Trophoblast cell (in vitro differentiated cells and primary cell): ENCODE measurements at places on chromosomes 2 and 18.
A peak's percentile ranks its signal among the peaks of the same experiment; 100 is the strongest.

- no peaks in the 10 kb centered on the region for H3K36me3 ChIP-seq
- H3K4me3 ChIP-seq: no peak overlapping the region
- H3K4me1 ChIP-seq: no peaks in the 10 kb centered on the region
- H3K27ac ChIP-seq: no peak overlapping the region
Observed at GRCh38 chr2:166451468-166451867, 42.6 kb downstream of the SCN7A start.

DNA sequence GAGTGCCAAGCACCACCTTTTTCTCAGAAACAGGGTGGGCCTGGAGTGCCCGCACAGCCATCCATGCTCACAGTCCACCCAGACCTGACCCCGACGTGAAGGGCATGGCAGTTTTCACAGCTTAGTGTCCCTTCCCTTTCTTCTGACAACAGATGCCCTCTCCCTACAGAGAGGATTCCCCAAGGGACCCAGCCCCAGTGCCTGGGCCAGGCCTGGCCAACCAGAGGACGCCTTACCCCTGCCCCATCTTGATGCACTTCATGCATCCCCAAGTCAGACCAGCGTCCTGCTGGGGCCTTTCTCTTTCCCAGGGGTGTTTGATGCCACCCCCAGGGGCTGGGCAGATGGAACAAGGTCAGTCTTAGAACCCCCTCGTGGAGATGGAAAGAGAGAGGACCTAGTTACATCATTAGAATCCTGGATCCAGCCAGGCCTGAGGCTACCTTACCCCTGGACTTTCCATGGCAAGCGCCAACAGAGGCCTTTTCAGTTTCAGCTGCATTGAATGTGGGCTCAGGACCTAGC, 3.8 kb downstream of the ANKMY1 start:
- H3K36me3 ChIP-seq: peaks cover 11% of the 10 kb centered on the region
- no peak for DNase-seq
- no peaks in the 10 kb centered on the region for H3K4me1 ChIP-seq
- H3K27me3 ChIP-seq: no peaks in the 10 kb centered on the region
- H3K27ac ChIP-seq: no peak overlapping the region
- no peak overlapping the region for H3K4me3 ChIP-seq

DNA sequence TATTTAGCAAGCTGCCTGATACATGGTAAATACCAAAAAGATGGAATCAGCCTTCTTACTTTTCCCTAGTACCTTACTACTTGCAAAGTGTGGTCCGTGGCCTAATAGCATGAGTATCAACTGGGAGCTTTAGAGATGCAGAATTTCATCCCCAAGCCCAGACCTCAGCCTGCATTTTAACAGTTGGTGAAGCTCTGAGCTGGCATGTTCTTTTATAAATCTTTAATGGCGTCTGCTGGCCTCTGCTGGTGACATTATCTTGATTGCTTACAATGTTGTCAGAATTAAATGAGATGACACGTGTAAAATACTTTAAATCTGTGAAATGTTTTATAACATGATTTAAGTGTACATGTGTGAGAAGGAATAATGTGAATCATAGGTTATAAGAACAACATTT, 115.1 kb upstream of the NOSTRIN start:
- DNase-seq: no peak
- no peak overlapping the region for H3K27ac ChIP-seq
- H3K36me3 ChIP-seq: no peaks in the 10 kb centered on the region

GRCh38 chr2:179341152-179341866, 76.7 kb upstream of the SESTD1 start:
- no peaks in the 10 kb centered on the region for H3K27me3 ChIP-seq
- H3K36me3 ChIP-seq: no peaks in the 10 kb centered on the region
- H3K4me3 ChIP-seq: no peak overlapping the region

GRCh38 chr2:200968735-200969134, 5.3 kb upstream of the ORC2 start:
- DNase-seq: no peak
- H3K4me1 ChIP-seq: peaks cover 3% of the 10 kb centered on the region
- H3K27me3 ChIP-seq: no peaks in the 10 kb centered on the region

GRCh38 chr2:82314836-82315472, 2010.4 kb upstream of the LRRTM1 start:
- H3K4me1 ChIP-seq: no peaks in the 10 kb centered on the region
- no peak overlapping the region for H3K27ac ChIP-seq
- H3K36me3 ChIP-seq: no peaks in the 10 kb centered on the region

- no peaks in the 10 kb centered on the region for H3K36me3 ChIP-seq
- peaks cover 28% of the 10 kb centered on the region for H3K4me1 ChIP-seq
- H3K4me3 ChIP-seq: no peak overlapping the region
- H3K27me3 ChIP-seq: no peaks in the 10 kb centered on the region
Observed at GRCh38 chr2:236608188-236608525, 38.5 kb downstream of the ACKR3 start.

GRCh38 chr18:33201509-33201926, 239.0 kb downstream of the CCDC178 start:
- no peak overlapping the region for H3K4me3 ChIP-seq
- no peaks in the 10 kb centered on the region for H3K4me1 ChIP-seq
- no peaks in the 10 kb centered on the region for H3K36me3 ChIP-seq
- no peak for DNase-seq

DNA sequence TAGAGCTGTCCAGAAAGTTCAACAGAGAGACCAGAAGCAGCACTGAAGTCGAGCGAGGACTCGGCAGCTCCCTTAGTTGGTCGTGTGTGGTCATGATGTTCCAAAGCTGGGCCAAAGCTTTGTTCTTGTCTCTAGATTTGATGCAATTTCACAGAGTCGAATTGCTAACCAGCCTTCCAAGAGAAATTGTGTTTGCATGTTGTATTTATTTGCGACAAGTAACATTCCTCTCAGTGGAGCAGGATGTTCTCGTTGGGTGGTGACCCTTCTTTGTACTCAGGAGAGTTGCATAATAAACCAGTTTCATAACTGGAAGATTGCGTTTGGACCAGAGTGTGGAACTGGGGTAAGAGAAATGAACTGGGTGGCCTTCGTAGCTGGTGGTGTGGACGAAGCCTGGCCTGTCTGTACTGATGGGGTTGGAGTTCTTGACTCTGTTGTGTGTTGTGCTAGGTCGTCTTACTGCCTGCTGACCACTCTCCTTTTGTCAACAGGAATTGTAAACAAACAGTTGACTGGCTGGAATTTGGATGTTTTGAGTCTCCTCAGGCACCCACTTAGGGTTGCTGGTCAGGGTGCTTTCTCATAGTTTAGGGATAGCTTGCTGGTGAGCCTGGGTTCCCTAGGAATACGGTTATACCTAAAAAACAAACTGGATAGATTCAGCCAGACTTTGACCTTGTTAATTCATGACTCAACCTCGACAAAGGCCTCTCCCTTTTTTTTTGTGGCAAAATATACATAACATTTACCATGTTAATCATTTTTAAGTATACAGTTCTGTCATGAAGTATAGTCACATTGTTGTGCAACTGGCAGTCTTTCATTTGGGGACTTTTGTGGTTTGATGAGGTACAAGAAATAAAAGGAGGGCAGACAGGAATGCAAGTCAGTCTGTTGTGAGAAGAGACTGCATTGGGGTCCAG, 28.9 kb upstream of the TOGARAM2 start:
- H3K27me3 ChIP-seq: no peaks in the 10 kb centered on the region
- no peak overlapping the region for H3K4me3 ChIP-seq
- no peak overlapping the region for H3K27ac ChIP-seq
- no peaks in the 10 kb centered on the region for H3K36me3 ChIP-seq
- H3K4me1 ChIP-seq: no peaks in the 10 kb centered on the region

DNA sequence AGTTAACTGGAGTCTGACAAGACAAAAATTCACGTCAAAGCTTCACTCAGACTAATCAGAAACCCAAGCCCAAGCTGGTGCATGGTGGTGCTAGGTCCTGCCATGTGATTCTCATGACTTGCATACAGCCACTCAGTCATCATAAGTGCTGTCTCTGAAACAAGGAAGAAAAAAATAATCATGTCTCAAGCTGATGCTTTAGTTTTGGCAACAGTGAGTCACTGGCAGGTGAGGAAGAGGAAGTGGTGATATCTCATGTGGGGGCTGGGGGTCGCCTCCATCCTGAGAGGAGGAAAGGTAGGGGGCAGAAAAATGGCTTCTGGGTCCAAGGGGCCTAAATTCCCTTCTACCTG, 136.3 kb downstream of the TMEM163 start:
- no peaks in the 10 kb centered on the region for H3K4me1 ChIP-seq
- no peak overlapping the region for H3K27ac ChIP-seq
- H3K4me3 ChIP-seq: no peak overlapping the region
- no peaks in the 10 kb centered on the region for H3K27me3 ChIP-seq

DNA sequence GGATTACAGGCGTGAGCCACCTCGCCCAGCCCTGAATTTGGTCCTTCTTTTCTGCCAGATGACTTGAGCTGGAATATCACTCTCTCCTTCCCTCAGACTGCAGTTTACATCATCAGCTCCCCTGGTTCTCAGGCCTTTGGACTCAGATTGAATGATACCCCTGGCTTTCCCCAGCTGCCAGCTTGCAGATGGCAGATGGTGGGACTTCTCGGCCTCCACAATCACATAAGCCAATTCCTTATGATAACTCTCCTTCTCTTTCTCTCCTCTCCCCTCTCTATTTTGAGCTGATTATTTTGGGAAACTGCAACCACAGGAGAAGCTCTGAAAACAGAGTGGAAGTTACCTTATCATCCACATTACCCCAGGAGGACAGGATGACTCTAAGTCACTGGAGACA, 33.4 kb upstream of the ATP8B1 start:
- H3K4me3 ChIP-seq: no peak overlapping the region
- no peak overlapping the region for H3K27ac ChIP-seq
- DNase-seq: no peak
- H3K4me1 ChIP-seq: peaks cover 3% of the 10 kb centered on the region
- no peaks in the 10 kb centered on the region for H3K36me3 ChIP-seq

GRCh38 chr2:172096626-172097547, 5.8 kb downstream of the DLX2 start:
- H3K27ac ChIP-seq: peak overlapping the region; percentile 100
- no peaks in the 10 kb centered on the region for H3K27me3 ChIP-seq
- peaks cover 18% of the 10 kb centered on the region for H3K36me3 ChIP-seq
- peak overlapping the region; percentile 68 for H3K4me3 ChIP-seq

DNA sequence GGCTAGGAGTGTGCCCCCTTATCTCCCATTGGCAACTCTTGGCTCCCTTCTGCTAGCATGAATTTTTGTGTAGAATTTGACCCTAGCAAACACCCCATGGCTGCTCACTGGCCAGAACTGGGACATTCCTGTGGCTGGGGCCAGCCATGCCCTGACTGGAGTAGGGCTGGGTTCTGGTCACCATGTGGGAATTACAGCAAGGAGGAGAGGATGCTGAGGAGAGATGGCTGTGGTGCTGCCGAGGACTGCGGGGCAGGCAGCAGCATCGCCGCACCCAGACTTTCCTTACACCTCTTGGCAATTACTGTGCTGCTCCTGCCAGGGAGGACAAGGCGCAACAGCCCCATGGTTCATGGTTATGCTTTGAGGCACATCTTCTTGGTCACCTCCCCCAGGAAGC, 12.7 kb downstream of the KCNF1 start:
- H3K36me3 ChIP-seq: no peaks in the 10 kb centered on the region
- no peaks in the 10 kb centered on the region for H3K27me3 ChIP-seq
- no peaks in the 10 kb centered on the region for H3K4me1 ChIP-seq
- H3K4me3 ChIP-seq: no peak overlapping the region
- no peak overlapping the region for H3K27ac ChIP-seq
- no peak for DNase-seq

GRCh38 chr18:74480149-74480651, 16.0 kb upstream of the CNDP2 start:
- H3K36me3 ChIP-seq: no peaks in the 10 kb centered on the region
- H3K4me1 ChIP-seq: no peaks in the 10 kb centered on the region
- no peaks in the 10 kb centered on the region for H3K27me3 ChIP-seq
- H3K4me3 ChIP-seq: no peak overlapping the region
